ENCODE measurements at places on chromosomes 5 and 9.

- no peak for DNase-seq
Observed at GRCh38 chr5:100667161-100667630, 132.0 kb downstream of the FAM174A start.

DNA sequence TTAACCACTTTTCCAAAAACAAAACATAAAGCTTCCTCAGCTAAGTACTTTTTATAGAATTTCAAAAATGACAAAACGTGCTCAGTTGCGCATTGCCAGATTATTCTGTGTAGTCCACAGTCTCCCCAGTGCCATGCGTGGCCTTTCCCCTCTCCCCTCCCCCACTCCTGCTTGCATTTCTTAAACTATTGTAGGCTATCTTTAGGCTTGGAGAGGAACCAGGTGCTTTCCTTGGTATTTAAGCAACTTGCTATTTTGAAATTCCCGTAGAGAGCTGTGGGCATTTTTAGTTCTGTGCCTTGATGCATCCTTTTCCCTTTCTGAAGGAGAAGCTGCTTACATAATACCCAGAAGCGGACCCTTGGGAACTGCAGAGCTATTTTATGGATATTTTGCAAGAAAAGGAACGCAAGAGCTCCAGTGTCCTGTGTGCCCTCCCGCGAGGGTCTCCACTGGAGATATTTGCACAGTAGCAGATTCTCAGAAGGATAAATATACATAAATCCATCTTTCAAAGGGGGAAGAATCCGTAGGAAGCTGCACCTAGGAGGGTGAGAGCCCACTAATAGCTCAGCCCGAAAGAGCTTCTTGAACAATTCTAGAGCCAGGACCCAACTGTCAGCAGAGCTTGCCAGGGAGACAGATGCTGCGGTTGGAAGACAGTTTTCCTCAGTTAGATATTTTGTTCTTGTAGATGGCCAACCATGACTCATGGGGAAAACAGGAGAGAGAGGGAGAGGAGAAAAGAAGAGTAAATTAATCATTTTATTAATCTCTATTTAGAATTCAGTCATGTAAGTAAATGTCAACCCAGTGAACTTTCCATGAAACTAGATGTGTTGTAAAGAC lies 1298.3 kb upstream of the WWC1 start:
- DNase-seq = no peak

GRCh38 chr9:34179213-34180136 lies 632 bp downstream of the UBAP1 start:
- no peak for DNase-seq

- no peak for DNase-seq
Observed at GRCh38 chr5:22728610-22729009, 124.5 kb downstream of the CDH12 start.

DNA sequence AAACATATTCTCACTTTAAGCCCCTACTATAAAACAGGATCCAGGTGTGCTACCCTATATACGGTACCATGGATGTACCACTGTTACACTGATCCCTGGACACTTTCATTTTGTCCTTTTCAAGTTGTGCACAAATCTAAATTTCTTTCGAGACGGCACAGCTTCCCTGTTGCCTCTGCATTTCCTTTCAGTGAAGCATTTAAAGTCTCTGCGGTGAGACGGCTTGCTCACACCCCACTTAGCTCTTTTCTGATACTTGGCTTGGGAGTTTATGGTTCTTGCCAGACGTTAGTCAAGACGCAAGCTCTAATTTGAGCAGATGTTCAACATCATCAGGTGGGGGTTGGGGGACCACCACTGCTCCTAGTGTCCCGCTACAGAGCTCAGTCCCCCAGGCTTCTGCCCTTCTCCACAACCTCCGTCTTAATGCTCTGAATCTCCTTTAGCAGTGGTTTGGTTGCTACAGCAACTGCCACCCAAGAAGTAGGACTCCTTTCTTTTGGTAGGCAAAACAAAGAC lies 15.8 kb downstream of the F2RL2 start:
- peak; percentile 35 for DNase-seq

DNA sequence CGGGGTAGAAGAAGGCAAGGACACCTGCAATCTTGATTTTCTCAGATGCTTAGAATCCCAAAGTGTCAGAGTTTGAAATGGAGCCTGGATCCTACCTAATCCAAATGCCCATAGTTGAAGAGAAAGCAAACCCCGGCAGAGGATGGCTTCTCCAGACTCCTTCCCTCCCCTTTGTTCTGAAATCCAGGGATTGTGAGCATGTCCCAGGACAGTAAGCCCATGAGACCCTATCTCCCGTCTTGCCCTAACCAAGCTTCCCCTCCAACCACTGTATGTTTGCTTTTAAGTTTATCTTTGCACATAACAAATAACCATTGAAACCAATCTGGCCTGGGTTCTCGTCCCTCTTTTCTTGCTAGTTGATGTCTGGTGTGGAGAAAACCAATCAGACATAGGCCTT lies 78.3 kb upstream of the NIPAL4 start:
- DNase-seq = no peak

GRCh38 chr5:166639151-166639550 lies 1652.3 kb upstream of the WWC1 start:
- DNase-seq = no peak

DNA sequence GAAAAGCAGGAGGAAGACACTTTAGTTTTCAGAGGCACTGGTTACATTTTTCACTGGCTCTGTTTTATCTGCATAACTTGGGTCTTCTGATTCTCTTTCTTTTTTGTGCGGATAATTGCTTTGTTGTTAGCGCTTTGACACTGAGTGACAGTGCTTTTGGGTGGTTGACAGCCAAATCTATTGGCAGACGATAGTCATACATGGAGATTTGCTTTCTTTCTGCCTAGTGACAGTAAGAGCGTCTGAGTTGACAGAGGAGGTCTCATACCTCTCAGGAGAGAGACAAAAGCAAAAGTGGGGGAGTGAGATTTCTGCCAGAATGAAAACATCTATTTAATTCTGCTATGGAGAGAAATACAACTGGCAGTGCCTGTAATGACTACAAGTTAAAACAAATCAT lies 2278.0 kb upstream of the WWC1 start:
- DNase-seq = peak; percentile 32

DNA sequence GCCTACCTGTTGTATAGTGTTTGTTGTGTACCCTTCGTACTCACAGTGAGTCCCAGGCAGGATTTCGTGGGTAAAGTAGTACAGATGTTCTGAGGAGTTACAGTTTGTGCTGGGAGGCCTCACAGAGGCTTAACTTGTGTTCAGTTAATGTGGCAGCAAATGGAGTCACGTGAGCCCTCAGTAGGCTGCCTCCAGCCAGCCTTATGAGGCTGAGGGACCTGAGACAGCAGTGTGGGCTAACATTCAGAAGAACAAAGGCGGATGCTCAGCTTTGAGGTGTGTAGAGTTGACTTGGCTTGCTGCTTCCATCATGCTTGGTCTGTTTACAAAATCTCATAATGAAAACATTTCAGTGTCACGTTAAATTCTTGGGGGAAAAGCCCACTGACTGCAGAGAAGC lies 118.1 kb downstream of the TRIO start:
- DNase-seq = no peak

DNA sequence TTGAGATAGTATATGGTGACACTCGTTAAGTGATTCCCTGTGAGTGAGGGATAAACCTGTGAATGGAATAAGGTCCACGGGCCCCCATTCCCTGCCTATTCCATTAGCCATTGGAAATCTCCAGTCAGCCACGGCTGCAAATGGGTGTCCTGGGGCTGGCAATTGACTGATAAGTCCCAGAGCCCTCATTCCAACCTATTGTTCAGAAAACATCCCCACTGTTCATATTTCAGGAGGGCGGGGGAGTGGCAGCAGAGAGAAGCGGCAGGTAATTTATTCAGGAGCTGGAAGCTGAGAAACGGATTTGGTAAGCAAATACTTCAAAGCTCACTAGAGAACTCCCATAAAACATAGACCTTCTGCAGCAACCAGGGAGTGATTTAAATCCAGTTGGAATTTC lies 42.0 kb downstream of the TMEM174 start:
- DNase-seq = no peak

DNA sequence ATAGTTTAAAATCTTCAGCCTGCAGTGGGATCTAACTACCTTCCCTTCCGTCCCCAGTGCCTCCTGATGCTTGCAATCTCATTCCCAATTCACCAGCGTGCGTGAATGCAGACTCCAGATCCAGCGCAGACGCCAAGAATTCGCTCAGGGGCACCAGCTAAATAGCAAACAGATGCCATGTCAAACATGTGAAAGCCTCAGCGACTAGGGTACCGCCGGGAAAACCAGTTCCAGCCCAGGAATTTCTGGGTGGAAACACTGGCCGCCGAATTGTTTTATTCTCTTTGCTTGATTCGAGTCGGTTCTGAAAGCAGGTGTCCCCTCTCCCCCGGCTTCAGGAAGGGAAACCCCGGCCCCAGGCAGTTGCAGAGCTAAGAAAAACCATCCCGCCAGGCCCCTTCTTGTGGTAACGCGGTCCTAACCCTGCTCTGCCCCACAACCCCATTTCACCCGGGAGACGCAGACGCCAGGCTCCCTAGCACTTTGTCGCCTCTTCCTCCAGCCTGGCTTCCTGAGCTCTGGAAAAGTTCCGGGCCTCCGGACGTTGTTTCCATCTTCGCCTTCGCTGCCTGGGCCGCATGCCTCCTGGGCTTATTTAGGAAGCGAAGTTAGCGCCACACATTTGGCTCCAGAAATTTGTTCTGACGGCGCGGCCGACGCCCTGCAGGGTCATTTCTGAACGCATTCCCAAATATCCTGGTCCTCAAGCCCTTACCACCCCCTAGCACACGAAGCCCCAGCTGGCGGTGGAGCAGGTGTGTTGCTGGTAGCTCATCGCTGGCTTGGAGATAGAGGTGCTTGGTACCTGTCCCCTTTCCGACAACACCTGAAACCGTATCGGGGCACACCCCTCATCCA lies 665 bp upstream of the LVRN start:
- peak; percentile 22 for DNase-seq

DNA sequence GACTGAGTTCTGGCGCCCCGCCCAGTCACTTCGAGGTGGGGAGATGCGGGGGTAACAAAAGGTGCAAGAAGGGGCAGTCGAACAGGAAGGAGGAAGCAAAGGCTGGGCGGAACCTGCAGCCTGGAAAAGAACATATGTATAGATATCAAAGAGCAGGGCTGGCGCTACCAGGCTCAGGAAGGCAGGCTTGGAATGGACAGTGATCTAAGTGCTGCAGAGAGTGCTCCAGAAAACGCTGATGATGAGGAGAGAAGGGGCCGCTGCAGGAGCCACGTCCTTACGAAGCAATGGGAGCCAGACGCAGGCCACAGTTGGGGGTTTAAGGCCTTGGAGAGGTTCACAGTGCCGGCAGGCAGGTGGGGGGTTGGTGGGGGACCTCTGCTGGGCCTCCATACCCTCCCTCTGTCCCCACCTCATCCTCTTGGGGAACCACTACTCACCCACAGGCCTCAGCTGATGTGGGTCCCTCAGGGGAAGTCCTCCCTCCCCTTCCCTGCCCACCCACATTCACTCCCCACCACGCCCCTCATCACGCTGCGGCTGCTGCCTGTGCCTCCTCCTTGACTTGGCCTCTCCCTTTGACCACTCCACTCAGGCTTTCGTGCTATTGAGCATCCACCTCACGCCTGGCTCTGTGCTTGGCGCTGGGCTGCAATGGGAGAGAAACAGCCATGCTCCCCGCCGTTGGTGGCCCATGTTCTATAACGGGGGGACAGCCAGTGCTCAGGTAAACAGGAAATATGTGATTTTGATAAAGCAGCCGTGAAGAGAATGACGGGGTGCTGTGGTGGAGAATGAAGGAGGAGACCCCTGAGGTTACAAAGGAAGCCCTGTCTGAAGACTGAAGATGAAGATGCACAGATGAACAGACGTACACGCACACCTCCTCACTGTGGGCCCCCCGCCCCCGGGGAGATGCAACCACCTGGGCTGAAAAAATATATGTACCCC lies 40.5 kb upstream of the RPL26L1 start:
- DNase-seq = no peak

DNA sequence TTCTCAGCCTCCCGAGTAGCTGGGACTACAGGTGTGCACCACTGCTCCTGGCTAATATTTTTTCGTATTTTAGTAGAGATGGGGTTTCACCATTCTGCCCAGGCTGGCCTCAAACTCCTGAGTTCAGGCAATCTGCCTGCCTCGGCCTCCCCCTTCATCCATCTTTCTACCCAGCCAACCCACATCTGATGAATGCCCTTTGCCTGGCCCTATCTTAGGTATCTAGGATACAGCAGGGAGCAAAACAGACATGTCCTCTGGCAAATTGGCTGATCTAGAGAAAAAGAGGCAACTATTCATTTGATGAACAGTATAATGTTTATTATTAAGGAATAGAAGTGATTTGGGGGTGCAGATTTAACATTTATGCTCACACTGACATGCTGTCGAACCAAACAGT lies 123.0 kb downstream of the TRIO start:
- DNase-seq = no peak

- DNase-seq = no peak
Observed at GRCh38 chr5:79720096-79720495, 30.5 kb downstream of the CMYA5 start.
